ENCODE measurements at places on chromosomes 6 and 20.

- no peak for DNase-seq
Observed at GRCh38 chr6:137416376-137417109, 77.7 kb downstream of the OLIG3 start.

GRCh38 chr6:30743099-30744053, 889 bp upstream of the FLOT1 start:
- DNase-seq: no peak

- peak; percentile 24 for DNase-seq
Observed at GRCh38 chr20:33648396-33649004, 13.6 kb upstream of the C20orf144 start.

- no peak for DNase-seq
Observed at GRCh38 chr20:3250091-3250504, 11.1 kb upstream of the SLC4A11 start.

- no peak for DNase-seq
Observed at GRCh38 chr20:52959125-52959524, 13.0 kb upstream of the TSHZ2 start.

GRCh38 chr6:126824226-126824625, 294.2 kb upstream of the RSPO3 start:
- no peak for DNase-seq

DNA sequence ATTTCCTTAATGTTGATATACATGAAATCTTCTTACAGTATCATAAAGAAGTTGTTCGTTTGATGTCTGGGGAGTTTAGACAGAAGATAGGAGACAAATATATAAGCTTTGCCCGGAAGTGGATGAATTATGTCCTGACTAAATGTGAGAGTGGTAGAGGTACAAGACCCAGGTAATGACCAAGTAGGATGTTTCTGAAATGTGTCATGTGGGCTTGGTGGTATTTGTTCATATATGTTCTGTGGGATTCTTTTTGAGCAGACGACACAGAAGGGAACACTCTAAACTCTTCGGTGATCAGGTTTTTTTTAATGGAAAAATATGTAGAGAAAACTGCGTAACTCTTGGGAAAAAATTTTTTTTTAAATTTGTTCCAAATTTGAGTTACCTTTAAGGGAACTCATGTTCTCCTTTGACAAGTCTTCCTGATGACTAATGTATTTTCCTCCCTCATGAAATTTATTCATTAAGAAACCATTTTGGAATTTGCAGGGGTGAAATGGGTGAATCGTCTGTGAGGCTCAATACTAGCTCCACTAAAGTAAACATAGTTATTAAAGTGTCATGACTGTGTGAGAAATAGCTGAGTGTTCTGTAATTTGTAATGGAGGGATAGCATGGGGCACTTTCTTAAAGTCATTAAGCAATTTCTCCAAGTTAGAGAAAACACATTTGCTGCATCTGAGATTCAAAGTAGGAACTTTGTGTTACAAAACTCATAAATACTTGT, 100.6 kb downstream of the MAP3K4 start:
- no peak for DNase-seq

DNA sequence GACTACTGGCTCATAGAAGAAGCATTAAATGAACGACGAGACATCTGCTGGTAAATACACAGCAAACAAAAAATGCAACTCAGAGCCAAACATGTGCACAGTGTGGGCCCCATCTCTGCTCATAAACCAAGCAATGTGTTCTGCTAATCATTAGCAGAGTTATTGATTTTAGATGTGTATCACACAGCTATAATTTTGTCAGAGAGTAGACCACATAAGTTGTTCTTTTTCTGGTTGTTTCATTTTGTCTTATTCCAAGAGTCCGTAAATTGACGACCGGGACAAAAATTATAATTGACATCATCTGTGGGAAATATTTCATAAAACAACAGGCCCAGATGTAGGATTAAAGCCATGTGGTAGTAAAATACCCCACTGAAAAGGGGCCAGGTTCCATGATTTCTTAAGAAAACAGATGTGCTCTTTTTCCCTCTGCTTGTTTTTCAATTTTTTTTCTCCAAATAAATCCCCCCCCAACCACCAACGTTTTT, 423.6 kb downstream of the HAO1 start:
- DNase-seq: no peak

- DNase-seq: no peak
Observed at GRCh38 chr6:108655806-108656651, 95.3 kb downstream of the FOXO3 start.

- DNase-seq: no peak
Observed at GRCh38 chr6:10610289-10610688, 84.1 kb downstream of the C6orf52 start.

DNA sequence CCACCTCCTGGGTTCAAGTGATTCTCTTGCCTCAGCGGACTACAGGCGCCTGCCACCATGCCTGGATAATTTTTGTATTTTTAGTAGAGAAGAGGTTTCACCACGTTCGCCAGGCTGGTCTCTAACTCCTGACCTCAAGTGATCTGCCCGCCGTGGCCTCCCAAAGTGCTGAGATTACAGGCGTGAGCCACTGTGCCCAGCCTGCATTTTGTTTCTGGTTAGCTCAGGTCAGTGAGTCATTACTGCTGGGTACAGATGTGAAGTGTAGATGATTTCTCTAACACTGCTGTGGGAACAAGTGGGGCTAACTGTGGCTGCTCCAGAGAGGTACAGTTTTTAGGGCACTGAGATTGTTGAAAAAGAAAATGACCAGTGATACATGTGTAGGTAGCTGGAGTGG, 188.6 kb downstream of the PRL start:
- peak; percentile 51 for DNase-seq

DNA sequence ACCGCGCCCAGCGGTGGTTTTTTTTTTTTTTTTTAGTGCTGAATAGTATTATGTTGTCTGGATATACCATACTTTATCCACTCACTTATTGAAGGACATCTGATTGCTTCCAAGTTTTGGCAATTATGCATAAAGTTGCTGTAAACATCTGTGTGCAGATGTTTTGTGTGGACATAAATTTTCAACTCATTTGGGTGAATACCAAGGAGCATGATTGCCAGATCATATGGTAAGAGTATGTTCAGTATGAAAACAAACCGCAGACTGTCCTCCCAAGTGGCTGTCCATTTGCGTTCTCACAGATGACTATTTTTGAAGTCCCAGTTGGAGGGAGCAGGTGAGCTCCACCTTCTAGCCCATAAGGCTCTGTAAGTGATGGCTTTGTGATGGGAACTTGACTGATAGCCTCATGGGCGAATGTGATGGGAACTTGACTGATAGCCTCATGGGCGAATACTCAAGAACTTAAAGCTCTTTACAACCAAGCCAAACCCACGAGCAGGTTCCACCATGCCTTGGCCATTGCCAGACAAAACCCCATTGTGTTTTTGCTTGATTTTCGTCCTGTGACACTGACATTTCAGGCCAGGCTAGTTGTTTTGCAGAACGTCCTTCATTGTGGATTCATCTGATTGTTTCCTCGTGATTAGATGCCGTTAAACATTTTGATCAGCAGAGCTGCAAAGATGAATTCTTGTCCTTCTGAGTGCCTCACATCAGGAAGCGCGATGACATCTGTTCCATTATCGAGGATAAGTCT, 51.0 kb downstream of the ZBTB2 start:
- no peak for DNase-seq

DNA sequence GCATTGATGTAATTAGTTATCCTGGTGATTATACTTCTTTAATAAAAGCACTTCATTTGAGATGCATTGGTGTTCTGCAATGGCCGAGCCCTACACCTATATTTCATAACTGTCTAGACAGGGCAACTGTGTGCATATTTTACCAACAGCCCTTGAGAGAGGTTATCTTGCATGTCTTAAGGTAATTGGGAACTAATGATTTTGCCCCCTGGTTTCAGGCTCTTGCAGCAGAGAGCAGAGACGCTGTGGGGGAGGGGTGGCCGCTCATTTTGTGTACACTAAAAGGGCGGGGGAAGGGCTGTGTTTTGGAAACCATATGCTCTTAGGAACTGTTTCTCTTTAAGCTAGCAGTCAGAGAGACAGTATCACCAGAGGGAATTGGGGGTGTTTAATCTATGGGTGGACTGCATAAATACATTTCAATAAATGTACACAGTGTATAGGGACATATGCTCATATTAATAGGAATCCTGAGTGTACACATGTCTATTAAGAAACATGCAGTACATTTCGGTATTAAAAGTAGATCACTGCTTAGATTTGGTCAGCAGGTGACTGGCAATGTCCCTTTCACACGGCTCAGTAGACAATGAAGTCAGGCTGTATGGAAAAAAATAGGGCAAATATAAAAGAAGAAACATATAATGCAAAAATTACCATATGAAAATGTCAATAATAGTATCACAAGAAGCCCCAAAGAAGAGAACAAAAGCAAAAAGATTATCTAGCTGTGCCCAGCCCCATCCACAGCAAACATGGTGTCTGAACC, 402.9 kb upstream of the CITED2 start:
- DNase-seq: no peak

DNA sequence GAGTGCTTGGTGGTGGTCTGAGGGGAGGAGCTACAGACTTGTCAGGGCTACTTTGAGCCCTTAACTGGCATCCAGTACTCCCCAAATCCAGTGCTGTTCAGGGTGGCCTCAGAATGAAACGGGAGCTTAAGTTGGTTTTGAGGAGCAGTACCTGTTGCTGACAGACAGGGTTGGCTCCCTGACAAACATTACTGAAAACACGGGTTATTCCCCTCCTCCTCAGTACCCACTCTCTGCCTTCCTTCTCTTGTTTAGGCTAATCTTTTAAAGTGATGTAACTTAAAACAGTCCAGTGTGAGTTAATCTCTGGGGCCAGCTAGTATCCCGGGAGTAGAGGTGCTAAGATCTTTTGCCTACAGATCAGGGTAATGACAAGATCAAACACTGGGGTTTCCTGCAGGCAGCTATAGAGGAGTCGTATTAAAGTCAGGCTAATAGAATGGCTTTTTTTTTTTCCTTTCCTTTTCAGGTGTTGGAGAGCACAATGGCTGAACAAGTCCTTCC, 3.7 kb downstream of the TNFAIP3 start:
- no peak for DNase-seq

DNA sequence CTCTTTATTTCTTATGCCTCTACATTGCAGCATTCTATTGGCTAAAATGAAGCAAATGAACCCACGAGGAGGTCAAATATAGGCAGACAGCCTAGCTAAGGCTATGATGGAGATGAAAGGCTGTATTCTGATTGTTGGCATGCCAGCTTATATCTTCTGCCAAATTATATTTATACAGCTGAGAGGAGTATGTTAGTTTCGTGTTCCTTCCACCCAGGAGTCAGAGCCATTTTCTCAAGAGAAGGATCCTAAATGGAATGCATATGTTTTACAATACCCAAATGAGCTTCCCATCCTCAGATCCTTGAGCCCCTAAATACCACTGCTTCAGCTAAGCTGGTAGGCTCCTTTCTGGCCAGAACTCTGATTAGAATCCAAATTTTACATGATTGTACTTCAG, 178.4 kb upstream of the HDDC2 start:
- DNase-seq: no peak

DNA sequence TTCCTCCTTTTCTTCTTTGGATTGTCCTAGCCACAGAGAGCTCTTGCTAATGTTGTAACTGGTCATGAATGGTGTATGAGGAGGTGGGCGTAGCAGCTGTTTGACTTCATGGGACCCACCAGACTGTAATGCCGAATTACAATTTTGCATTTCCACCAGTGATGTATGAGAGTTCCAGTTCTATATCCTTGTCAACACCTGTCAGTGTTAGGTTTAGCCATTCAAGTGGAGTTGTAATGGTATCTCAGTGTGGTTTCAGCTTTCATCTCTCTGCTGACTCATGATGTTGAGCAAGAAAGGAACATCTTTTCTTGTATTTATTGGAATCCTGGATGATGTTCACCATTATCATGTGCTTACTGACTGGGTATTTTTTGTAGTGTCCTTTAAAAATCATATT, 5.1 kb downstream of the IGF2R start:
- peak; percentile 41 for DNase-seq

DNA sequence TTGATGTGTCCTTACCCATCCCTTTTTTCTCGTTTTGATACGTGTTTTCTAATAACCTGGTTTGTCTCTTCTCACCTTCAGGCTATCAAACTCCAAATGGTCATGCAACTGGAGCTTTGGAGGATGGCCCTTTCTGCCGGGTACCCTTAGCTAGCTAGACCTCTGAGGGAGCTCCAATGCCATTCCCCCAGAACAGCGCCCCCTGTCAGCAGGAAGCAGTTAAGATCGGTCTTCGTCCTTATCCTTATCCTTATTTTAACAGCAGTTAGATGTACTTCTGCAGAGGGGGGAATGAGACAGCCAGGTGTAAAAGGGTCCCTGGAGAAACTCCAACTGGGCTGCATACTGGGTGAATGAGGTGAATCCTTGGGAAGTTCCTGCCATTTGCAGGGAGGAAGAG, 37.2 kb downstream of the SEL1L2 start:
- no peak for DNase-seq

DNA sequence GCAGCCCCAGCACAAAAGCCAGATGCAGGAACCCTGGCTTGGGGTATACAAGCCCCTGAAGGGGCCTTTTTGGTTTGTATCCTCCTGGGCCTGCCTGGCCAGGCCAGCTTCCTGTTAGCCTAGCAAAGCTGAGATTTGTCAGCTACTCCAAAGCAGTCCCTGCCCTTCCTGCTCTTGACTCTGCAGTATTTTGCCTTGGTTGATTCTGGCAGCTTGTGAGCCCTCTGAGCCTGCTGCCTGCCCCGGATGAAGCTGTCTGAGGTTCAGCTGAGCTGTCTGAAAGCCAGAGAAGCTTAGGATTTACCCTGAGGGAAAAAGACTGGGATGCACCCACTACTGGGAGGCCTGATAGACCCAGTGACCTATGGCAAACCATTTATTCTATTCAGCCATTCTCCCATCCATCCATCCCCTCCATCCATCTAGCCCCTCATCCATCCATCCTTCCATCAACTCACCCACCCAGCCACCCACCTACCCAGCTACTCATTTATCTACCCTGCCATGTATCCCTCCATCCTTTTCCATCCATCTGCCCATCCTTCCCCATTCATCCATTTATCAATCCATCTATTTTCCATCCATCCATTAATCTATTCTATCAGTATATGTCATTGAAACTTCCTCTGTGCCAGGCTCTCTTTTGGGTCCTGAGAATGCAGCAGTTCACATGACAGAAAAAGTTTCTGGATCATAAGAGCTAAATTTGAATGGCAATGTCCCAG, 307.5 kb downstream of the DHX35 start:
- DNase-seq: no peak
